ENCODE measurements at places on chromosomes 5 and 9.

DNA sequence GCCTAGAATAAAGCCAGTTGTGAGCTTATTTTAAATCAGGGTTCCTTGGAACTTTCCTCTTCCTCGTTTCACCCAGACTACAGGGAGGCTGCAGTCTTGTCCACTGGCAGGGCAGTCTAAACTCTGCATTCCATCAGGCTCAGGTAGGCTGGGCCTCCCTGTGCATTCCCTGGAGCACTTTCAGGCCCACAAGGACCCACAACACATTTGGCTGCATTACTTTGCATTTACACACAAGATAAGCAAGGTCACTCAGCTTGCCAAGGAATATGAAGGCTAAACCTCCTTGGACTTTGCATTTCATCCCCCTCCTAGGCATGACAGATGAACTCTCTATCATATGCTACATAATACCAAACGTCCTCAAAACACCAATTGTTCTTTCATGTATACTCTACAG is 104.2 kb downstream of the MARCHF3 start:
- no peaks in the 10 kb centered on the region for H3K27me3 ChIP-seq
- H3K27ac ChIP-seq = no peak overlapping the region
- no peak overlapping the region for H3K4me3 ChIP-seq
- no peak for DNase-seq
- H3K4me1 ChIP-seq = no peaks in the 10 kb centered on the region

- H3K4me1 ChIP-seq = no peaks in the 10 kb centered on the region
- DNase-seq = no peak
- no peak overlapping the region for H3K4me3 ChIP-seq
- peaks cover 41% of the 10 kb centered on the region for H3K27me3 ChIP-seq
- no peak overlapping the region for H3K27ac ChIP-seq
- no peaks in the 10 kb centered on the region for H3K36me3 ChIP-seq
Measured at GRCh38 chr5:7398596-7399280, 2.8 kb downstream of the ADCY2 start.

- no peaks in the 10 kb centered on the region for H3K36me3 ChIP-seq
- peaks cover 3% of the 10 kb centered on the region for H3K27me3 ChIP-seq
- no peaks in the 10 kb centered on the region for H3K4me1 ChIP-seq
- H3K27ac ChIP-seq = no peak overlapping the region
Measured at GRCh38 chr9:94478755-94479730, 75.8 kb upstream of the PCAT7 start.

- no peak for DNase-seq
- peaks cover 89% of the 10 kb centered on the region for H3K4me1 ChIP-seq
- no peak overlapping the region for H3K27ac ChIP-seq
- H3K36me3 ChIP-seq = peaks cover 17% of the 10 kb centered on the region
Measured at GRCh38 chr9:137455359-137455991, 3.7 kb downstream of the NSMF start.

DNA sequence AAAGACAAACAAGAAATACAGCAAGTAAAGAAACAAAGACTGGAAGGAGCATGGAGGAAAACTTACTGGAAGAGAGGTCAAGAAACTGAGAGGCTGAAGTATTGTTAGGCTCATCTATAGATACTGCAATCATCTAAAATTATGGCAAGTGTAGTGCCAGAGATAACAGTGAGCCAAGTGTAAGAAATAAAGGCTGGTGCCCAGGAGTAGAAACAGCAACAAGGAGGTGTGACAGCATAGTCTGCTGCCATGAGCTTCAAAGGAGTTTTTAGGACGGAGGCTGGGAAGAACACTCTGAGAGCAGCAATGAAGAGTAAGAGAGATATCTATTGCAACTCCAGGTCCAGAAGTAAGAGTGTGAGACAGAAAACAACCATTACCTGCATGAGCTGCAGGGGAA is 60.5 kb downstream of the MEGF9 start:
- no peaks in the 10 kb centered on the region for H3K36me3 ChIP-seq
- no peak for DNase-seq
- no peaks in the 10 kb centered on the region for H3K27me3 ChIP-seq
- no peaks in the 10 kb centered on the region for H3K4me1 ChIP-seq
- no peak overlapping the region for H3K4me3 ChIP-seq

GRCh38 chr5:144065786-144066185 is 104.7 kb downstream of the YIPF5 start:
- DNase-seq = no peak
- H3K36me3 ChIP-seq = no peaks in the 10 kb centered on the region
- no peaks in the 10 kb centered on the region for H3K4me1 ChIP-seq
- no peaks in the 10 kb centered on the region for H3K27me3 ChIP-seq
- H3K27ac ChIP-seq = no peak overlapping the region
- no peak overlapping the region for H3K4me3 ChIP-seq

DNA sequence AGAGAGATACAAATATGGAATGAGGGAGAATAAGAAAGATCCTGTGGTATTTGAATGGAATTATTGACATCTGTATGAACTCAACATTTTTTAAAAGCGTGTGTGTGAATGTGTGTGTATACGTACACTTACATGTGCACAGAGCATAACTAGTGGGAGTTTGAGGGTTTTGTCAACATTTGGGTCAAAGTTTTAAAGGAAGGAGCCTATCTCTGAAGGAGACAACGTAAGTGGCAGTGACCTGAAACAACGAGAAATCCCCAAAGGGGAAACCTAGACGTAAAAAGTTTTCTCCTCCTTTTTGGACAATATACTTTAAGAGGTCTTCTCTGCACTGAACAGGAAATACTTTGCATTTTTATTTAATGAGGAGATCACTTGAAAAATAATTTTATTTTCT is 40.2 kb upstream of the DTWD2 start:
- no peaks in the 10 kb centered on the region for H3K27me3 ChIP-seq
- peaks cover 9% of the 10 kb centered on the region for H3K4me1 ChIP-seq
- DNase-seq = no peak
- H3K4me3 ChIP-seq = no peak overlapping the region
- no peaks in the 10 kb centered on the region for H3K36me3 ChIP-seq
- no peak overlapping the region for H3K27ac ChIP-seq

GRCh38 chr5:125032286-125032685 is 285.8 kb upstream of the ZNF608 start:
- H3K36me3 ChIP-seq = no peaks in the 10 kb centered on the region
- H3K27me3 ChIP-seq = no peaks in the 10 kb centered on the region
- no peak overlapping the region for H3K4me3 ChIP-seq
- H3K4me1 ChIP-seq = no peaks in the 10 kb centered on the region
- no peak for DNase-seq

GRCh38 chr5:67052034-67052433 is 144.6 kb downstream of the CD180 start:
- no peaks in the 10 kb centered on the region for H3K4me1 ChIP-seq
- H3K27ac ChIP-seq = no peak overlapping the region
- H3K36me3 ChIP-seq = no peaks in the 10 kb centered on the region
- no peaks in the 10 kb centered on the region for H3K27me3 ChIP-seq
- H3K4me3 ChIP-seq = no peak overlapping the region
- DNase-seq = no peak
